ENCODE measurements at places on chromosomes 4 and X.

DNA sequence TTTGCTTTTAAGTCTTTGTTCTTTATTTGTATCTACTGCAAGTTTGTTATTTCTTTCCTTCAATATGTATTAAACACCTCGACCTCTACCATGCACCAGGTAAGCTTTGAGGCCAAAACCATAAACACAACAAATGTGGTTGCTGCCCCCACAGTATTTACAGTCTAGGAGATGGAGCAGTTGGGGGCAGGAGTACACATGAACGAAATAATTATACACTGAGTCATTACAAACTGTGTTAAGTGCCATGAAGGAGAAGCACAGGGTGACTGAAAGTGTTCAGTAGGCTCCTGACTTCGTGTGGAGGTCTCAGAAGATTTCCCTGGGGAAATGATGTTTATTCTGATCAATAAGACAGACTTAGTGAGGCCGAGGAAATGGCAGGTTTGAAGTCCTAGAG lies 30.3 kb downstream of the SLC25A43 start:
- DNase-seq: no peak

DNA sequence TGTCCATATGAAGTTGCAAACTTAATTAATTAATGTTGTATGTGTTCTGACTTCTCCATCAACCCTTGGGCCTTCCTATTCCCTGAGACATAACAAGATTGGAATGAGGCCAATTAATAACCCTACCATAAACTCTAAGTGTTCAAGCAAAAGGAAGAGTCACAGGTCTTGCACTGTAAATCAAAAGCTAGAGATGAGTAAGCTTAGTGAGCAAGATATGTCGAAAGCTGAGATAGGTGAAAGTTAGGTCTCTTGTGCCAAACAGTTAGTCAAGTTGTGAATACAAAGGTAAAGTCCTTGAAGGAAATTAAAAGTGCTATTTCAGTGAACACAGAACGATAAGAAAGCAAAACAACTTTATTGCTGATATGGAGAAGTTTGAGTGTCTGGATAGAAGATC lies 58.2 kb upstream of the GPRIN3 start:
- DNase-seq: no peak

DNA sequence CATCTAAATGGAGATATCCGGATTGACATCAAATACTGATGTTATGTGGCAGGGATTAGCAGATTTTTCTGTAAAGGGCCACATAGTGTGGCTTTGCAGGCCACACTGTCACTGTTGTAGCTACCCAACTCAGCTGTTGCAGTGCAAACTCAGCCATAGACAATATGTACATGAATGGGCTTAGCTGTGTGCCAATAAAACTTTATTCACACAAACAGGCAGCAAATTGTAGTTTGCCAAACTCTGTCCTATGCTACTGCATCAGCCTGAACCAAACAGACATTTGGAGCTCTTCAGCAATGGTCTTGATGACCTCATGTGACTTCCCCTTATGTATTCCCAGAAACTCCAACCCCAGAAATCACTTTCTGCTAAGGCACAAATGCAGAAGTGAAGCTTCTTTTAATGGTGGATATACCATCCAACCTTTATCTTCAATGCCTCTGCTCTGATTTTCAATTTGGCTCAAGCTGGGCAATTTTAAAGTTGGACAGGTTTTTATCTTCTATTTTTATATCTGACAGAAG lies 18.4 kb upstream of the TRPC5OS start:
- no peak for DNase-seq

DNA sequence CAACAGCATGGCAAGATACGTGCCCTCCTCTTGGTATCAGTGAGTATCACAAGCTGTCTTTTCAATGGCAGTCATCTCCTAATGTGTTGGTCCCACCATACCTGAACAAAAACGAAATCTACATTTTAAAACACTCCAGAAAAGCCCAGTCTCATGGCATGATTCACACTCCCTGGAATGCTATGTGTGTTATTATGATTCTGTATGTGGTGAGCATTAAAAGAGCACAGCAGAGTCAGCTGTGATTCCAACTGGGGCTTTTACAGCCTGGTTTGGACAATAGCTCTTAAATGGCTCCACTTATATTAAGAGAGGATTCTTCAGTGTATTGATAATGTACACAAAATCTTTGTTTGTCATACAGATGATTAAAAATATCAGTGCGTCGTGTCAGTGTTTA lies 274.1 kb upstream of the GK2 start:
- no peak for DNase-seq
